ENCODE measurements at places on chromosomes 11 and 22.

DNA sequence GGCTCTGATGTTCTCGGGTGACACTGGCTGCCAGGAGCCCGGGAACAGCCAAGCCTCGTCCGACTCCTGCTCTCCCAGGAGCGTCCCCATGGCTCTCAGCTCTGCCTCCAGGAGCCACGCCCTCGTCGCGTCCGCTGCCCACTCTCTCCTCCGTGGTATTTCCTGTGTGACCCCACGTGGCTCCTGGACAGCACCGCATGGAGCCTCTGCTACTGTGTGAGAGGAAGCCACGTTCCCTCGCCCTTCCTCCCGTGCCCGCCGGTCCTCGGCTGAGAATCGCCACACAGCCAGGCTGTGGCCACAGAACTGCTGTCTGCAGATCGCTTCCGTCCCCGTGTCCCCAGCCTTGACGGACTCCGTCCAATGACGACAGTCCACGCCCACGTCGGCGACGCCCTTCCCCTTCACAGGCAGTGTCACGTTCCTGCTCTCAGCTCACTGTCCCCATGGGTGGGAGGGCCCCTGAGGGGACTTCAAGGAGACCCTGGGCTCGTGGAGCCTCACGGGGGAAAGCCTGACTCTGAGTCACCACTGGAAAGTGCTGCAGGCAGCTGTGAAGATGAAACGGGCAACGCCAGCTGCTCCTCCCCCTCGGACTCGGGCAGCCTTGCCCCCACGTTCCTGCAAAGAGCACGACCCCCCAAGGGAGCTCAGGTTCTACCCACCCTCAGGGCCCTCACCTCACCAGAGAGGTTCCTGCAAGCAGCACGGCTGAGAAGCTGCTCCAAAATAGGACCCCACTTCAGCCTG lies 458.5 kb downstream of the BRD1 start:
- DNase-seq: no peak

DNA sequence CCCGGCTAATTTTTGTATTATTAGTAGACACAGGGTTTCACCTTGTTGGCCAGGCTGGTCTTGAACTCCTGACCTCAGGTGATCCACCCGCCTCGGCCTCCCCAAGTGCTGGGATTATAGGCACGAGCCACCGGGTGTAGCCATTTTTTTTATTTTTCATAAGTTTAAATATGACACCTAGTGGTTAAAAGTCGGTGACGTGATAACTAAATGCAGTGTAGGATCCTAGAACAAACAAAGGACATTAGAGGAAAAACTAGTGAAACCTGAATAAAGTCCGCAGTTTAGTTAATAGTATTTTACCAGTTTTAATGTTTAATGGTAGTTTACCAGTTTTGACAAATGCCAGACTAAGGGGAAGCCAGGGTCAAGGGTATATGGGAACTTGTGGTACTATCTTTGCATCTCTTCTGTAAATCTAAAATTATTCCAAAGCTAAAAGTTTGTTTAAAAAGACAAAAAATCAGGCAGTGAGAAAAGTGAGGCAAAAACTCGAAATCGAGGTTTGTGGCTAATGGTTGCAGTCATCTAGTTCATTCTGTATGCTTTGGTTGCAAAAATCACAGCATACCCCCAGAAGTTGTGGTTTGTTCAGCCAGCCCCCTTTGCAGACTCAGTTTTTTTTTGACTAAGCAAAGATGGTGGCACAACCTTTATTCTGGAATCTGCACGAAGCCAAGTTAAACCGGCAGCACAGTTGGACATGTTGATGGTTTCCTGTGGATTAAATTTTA lies 29.6 kb downstream of the TOM1 start:
- no peak for DNase-seq

DNA sequence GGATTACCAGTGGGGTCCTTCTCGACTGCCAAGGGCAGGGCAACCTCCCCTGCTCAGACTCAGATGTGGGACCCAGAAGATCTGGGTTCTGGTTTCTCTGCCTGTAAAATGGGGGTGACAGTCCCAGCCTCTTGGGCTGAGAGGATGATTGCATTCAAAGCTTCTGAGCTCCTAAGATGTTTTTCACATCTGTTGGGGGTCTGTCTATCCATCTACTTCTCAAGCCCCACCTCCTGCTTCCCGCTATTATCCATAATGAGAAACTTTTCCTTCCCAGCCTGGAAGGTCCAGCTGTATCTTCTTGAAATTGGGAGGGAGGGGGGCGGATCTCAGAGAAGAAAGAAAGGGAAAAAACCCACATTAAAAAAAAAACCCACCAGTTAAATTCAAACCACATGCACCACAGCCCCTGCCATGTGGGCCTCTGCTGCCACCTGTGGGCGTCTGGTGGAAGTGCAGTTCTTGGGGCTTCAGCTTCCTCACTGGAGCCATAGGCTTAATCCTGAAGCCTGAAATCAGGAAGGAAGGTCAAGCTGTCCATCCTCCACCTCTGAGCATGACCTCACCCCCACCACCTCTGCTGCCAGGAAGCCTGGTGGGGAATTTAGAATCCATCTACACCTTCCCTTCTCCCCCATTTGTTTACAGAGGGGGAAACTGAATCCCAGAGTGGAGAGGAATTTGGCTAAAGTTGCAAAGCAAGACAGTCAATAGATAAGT lies 27.3 kb downstream of the ARHGEF17 start:
- DNase-seq: peak; percentile 83

DNA sequence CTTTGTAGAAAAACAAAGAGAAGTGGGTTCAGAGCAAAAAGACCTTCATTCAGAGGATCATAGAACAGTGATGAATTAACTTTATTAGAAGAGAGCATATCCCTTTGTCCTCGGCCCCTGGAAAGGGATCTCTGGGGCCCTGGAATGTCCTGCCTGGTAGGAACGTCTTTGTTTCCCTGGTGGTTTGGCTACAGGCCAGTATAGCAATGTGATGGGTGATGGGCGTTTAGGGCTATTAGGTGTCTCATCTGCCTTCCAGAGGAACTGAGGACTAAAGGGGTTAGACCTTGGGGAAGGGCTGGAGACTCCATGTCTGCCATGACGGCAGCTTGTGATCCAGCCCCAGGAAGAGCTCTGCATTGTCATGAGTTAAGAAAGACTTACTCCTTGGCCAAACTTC lies 9.1 kb downstream of the APOL4 start:
- DNase-seq: no peak

GRCh38 chr11:117099696-117100095 lies 1.5 kb upstream of the SIK3 start:
- no peak for DNase-seq

DNA sequence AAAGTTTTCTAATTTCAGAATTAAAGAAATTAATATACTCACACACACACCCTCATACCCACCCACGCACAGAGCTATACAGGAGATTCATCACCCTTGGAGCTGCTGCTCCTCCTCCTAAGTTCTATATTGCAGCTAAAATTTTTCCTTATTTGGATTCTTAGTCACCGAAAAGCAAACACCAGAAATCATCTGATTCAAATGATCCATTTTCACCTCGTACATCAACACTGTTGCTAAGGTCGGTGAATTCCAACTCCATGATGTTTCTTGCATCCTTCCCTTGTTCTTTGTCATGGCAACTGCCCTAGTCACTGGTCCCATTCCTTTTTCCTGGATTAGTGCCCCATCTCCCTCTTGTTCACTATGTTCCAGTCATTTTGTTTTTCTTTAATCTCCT lies 286.2 kb downstream of the GRM5 start:
- DNase-seq: no peak

- no peak for DNase-seq
Measured at GRCh38 chr11:782264-783174, 5.2 kb upstream of the GATD1 start.

DNA sequence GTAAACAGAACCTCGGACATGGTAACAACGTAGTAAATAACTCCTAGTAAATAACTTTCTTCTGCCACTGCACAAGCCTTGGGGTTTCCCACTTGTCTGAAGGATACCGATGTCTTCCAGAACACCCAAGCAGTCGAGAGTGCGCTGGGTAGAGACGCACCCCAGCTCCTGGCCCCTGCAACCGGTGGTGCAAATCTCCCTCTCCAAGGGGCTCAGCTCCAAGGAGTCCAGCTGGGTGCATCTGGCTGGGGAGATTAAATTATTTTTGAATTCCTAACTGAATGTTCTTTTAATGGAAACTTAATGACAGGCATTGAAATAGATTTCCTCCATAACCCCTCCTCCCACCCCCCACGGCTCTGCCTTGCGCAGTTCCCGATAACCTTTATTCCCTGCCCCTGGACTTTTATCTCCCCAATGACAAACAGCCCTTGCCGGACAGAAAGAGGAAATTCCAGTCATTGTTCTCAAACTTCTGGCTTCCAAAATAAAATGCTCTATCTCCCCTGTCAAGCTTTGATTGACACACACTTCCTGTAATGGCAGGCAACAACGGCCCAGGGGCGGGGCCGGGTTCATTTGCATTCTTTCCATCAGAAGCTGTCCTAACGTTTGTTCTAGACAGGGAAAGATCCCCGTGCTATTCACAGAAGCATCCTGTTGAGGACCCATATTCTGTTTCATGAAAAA lies 31.2 kb downstream of the KCNJ1 start:
- no peak for DNase-seq

GRCh38 chr11:11612439-11612838 lies 9.4 kb downstream of the GALNT18 start:
- DNase-seq: no peak

GRCh38 chr11:37642296-37642695 lies 1044.3 kb upstream of the RAG2 start:
- DNase-seq: no peak

- no peak for DNase-seq
Measured at GRCh38 chr11:43135966-43136534, 175.7 kb upstream of the API5 start.

DNA sequence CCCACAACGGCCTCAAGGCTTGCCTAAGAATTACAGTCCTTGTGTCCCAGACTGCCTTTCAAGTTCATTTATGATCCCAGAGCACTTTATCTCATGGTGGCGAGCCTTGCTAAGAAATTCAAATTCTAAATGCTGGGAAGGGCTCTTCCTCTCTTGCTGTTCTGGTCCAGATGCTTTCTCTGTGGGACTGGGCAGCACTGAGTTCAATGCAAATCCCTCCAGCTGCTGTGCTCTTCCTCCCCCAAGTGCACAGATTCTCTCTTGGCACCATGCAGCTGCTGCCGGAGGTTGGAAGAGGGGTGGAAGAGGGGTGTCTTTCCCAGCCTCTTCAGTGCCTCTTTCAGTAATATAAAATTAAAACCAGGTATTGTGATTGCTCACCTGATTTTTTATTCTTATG lies 828.0 kb downstream of the DLG2 start:
- DNase-seq: no peak

DNA sequence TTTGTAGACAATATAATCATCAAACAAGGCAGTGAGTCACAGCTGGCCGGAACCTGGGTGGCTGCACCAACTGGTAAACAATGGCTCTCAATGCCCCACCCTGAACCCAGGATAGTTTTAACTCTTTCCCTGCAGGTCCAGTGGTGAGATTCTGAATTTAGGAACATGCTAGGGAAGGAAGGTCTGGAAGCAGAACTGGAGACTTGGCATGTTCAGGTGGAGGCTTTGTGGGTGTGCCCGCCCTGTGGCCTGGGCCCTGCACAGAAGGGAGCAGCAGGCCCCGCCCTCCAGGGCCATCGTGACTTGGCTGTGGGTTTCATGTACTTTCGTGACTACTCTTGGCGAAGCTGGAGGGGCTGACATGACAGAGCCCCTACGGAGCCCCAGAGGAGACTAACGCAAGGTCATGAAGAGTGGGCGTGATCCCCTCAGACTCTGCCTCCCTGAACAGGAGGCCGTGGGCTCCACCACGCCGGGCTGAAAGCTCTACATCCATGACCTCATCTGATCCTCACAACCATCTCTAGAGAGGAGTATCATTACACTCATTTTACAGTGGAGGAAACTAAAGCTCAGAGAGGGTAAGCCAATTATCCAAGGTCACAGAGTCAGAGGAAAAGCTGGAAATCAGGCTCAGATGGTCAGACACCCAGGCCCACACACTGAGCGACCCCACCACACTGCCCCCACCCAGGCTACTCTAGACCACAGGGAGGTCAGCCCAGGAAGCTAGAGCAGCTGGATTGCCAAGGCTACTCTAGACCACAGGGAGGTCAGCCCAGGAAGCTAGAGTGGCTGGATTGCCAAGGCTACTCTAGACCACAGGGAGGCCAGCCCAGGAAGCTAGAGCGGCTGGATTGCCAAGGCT lies 27.3 kb downstream of the MAFF start:
- no peak for DNase-seq

DNA sequence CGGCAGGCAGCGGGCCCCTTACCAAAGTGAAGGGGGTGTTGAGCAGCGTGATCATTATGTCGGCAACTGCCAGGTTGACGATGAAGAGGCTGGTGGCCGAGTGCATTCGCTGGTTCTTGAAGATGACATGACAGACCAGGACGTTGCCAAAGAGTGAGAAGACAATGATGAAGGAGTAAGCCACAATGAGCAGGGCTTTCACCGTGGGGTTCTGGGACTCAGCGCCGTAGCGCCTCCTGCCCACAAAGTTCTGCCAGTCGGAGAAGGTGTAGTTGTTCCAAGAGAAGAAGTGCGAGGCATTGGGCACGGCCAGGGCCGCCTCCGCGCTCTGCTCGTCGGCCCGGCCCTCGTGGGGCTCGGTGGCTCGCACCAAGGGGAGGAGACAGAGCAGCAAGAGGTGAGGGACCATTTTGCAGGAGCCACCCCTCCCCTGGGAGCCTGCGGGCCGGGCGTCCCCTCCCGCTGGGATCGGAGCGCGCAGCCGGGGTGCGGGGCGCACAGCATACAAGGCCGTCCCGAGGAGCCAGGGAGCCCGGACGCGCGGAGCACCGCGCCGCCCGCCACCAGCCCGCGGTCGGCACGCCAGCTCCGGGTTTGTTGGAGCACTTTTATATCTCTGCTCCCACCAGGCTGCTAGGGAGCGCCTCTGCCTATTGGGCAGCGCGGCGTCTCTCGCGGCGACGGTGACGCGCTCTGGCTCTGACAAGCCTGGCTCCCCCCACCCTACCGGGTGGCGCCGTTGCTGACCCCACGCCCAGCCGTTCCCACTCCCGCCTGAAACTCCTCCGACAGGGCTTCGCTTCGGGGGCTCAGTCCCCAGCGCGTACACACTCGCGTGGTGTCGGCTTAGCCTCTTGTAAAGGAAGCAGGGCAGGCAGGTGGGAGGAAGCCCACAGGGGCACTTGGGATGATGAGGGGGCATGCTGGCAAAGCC lies at the start of gene GPR83:
Gene GPR83 (minus strand): TSS at position 581 of the 934 bp plus-strand sequence. CDS start 172 bp downstream, at position 409.
- peak; percentile 79 for DNase-seq

DNA sequence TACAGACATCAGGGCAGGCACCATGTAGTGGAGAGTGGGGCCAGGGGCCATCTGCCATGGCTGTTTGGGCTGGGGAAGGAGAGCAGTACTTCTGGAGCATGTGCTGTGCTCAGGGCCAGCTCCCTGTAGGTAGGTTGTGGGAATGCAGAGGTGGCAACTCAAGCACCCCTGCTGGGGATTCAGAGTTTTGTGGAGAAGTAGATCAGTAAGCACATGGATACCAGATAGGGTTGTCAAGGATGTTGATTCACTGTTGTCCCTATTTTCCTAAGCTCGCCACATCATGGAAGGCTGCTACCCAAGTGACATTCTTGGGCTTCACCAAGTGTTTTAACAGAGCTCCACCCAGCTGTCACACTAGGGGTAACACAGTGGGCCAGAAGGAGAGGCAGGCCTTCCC lies 67.2 kb downstream of the BMAL1 start:
- no peak for DNase-seq

DNA sequence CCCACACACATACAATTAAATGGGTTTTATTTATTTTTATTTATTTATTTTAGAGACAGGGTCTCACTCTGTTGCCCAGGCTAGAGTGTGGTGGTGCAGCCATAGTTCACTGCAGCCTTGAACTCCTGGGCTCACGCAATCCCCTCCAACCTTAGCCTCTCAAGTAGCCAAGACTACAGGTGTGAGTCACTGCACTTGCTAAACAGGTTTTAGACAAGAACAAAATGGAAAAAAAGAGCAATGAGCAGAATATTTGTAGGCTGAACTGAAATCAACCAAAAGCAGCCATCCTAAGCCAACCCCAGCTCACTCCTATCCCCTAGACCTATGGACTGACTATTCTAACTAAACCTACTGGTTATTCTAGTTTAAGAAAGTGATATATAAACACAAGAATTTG lies 37.8 kb downstream of the MRE11 start:
- DNase-seq: no peak
